GM12865 (cell line): ENCODE measurements at places on chromosomes 11 and 22.

DNA sequence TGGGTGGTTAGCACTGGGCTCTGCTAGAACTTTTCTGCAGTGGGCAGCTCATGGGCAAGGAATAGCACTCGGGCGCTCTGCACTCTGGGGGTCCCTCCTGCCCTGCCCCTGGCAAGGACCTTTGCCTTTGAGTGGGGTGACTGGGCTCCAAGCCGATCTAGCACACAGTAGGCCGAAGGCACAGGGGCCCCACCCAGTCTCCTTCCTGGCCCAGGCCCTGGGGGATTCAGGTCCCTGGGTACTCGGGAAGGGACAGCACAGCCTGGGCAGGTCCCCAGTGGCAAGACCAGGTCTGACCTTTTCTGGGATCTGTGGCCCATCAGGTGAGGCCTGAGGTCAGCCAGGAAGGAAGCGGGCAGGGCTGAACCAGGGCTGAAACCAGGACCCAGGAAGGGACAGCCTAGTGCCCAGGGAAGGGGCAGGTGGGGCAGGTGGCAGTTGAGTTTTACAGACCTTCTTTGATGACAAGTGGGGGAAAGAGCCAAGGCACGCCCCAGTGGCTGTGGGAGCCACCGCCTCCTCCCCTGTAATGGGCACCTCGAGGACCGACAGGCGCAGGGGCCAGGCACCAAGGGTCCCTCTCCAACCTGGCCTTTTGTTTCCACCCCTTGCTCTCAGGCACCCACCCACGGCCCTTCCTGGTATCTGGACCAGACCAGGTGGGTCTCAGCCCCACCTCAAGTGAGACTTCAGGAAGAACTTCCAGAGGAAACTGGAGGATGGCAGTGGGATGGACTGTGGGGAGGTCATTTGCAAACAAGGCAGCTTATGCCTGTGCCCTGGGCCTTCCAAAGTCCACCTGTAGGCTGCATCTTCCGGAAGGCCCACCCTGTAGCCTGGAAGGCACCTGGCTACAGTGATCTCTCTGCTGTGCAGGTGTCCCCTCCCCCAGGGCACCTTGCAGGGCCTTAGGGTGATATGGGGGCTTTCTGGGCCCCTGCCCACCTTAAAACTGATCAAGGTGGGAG lies 883 bp upstream of the AIFM3 start:
- DNase-seq = no peak

DNA sequence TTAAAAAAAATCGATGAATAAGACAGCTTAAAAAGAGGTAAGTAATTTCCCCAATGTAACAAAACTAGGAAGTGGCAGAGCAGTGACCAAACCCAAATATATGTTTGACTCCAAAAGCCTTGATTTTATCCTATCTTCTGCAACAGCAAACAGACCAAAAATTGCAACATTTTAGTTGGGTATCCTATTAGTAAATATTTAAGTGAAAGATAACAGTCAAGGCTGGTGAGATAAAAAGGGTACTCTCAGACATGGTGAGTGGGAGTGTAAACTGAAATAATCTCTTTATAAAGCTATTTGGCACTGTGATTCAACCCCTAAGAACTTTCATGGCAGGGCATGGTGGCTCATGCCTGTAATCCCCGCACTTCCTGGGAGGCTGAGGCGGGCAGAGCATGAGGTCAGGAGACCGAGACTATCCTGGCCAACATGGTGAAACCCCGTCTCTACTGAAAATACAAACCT lies 1.9 kb upstream of the RDX start:
- DNase-seq = no peak

- peak; percentile 96 for DNase-seq
These were observed at the start of gene WBP2NL for GRCh38 chr22:41998361-41999261. TSS of gene WBP2NL (plus strand) at chr22:41998788. CDS start at chr22:41998819, 31 bp downstream.

DNA sequence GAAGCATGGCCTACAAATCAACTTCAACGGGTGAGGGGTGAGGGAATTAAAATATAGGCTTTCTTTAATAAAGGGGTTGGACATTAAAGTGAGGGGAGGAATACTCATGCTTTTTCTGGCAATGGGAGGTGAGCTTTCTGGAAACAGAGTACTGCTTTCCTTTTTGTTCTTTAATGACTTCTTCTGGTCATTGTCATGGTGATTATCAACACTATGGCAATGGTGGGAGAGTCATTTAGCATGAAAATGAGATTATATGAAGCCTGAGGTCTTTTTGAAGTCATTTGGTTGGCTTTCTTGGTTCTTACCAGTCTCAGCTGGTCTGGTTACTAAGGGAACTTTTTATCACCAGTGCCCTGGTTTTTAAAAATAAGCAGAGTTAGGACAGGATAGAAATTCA lies 475.8 kb upstream of the LRRC4C start:
- DNase-seq = no peak

GRCh38 chr11:93623179-93623578 lies 38.3 kb upstream of the CEP295 start:
- peak; percentile 80 for DNase-seq
